ENCODE measurements at places on chromosomes 5 and 9.

- DNase-seq, result no peak
Observed at GRCh38 chr5:148746826-148747535, 79.4 kb upstream of the ADRB2 start.

DNA sequence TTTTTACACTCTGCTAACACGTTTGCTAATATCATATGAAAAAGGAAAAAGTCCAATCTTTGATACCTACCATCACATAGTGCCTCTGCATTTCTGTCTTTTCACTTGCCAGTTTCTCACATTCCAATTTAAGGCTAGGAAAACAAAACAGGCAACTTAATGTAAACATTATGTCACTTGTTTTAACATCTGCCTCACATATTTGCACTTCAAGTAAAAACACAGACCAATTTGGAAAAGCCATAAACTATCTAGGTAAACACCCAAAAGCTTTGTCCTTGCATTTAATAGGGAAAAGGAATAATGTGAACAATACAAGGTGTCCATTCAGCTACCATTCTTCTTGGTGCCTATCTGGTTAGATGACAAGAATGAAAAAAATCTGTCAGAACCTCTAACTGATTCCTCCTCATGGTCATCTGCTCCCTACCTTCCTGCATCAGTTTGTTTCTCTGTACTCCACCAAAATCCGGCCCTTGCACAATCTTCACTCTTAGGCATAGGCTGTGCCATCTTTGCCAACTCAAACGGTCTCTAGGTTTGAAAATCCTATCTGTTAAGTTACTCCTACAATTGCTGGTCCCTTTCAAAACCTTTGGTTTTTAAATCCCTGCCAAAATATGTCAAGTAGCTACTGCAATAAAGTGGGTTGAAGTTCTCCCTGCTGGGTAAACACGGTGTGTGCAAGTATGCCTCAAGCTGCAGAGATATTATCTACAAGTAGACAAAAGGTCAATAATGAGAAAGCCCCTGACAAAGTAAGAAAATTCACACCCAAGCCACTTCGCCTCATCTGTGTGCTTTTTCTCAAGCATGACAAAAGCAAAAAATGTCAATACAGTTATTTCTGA lies 3.4 kb downstream of the TLE1 start:
- no peak for DNase-seq

GRCh38 chr5:152329761-152330283 lies 75.3 kb downstream of the NMUR2 start:
- DNase-seq, result no peak

- DNase-seq, result no peak
Observed at GRCh38 chr9:29575219-29575618, 2001.9 kb upstream of the C9orf72 start.

- DNase-seq, result no peak
Observed at GRCh38 chr5:36657563-36657995, 51.2 kb downstream of the SLC1A3 start.

GRCh38 chr5:78399116-78399515 lies 38.7 kb downstream of the SCAMP1 start:
- DNase-seq, result no peak

- DNase-seq, result no peak
Observed at GRCh38 chr5:100697970-100698369, 162.8 kb downstream of the FAM174A start.

DNA sequence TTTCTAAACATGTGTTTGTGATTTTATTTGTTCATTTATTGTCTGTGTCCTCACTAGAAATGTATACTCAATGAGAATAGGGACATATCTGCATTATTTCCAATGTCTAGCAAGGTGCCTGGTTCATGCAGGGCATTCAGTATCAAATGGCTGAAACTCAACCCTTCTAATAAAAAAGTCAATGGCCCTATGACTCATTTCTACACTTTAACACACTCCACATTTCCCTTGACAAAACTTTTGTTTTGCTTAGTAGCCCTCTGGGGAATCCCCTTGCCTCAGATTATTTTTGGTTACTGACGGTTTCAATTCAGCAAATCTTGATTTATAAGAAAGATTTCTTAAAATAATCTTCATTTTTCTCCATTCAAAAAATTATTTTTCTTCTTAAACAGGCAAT lies 206.0 kb upstream of the DMRTA1 start:
- DNase-seq, result no peak

GRCh38 chr5:96875791-96876291 lies 459 bp upstream of the ERAP2 start:
- peak; percentile 25 for DNase-seq

- no peak for DNase-seq
Observed at GRCh38 chr5:169039592-169039991, 261.3 kb downstream of the SLIT3 start.

- DNase-seq, result no peak
Observed at GRCh38 chr9:81825846-81826516, 102.2 kb upstream of the SPATA31D4 start.

- no peak for DNase-seq
Observed at GRCh38 chr5:123906698-123907295, 394.8 kb downstream of the CSNK1G3 start.

DNA sequence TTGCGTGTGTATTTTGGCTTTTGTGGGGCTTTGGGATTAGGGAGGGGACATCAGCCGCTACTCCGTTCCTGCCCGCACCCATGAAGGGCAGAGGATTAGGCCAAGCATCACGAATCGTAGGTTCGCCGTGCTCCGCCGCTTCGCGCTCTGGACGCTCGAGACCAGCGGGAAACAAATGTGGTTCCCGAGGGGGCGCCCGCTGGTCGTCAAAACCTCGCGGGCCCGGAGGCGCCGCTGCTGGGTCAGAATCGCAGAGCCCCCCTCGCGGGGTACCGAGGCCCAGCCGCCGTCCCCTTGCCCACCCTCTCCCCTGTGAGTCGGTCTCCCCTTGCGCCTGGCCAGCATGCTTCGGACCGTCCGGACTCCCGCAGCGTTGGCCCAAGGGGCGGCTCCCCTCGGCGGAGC lies 2.3 kb upstream of the PAX5 start:
- DNase-seq, result no peak

GRCh38 chr9:11933926-11934325 lies 759.3 kb upstream of the TYRP1 start:
- DNase-seq, result no peak

DNA sequence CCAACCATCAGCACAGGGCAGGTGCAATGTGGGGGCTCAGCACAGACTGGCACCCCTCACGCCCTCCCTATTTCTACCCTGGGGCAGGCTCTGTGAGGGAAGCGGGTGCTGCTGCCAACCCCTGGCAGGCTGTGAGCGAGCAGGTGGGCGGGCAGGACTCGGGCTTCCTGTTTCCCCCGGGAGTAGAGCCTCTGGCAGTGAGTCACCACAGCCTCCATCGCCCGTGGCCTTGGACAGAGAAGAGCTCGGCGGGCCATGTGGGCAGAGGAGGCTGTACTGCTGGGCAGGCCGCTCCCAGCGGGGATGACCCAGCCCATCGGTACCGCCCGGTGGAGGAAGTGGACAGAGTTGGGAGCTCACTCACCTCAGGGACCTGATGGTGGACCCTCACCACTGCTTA lies 16.6 kb downstream of the KCNT1 start:
- no peak for DNase-seq

DNA sequence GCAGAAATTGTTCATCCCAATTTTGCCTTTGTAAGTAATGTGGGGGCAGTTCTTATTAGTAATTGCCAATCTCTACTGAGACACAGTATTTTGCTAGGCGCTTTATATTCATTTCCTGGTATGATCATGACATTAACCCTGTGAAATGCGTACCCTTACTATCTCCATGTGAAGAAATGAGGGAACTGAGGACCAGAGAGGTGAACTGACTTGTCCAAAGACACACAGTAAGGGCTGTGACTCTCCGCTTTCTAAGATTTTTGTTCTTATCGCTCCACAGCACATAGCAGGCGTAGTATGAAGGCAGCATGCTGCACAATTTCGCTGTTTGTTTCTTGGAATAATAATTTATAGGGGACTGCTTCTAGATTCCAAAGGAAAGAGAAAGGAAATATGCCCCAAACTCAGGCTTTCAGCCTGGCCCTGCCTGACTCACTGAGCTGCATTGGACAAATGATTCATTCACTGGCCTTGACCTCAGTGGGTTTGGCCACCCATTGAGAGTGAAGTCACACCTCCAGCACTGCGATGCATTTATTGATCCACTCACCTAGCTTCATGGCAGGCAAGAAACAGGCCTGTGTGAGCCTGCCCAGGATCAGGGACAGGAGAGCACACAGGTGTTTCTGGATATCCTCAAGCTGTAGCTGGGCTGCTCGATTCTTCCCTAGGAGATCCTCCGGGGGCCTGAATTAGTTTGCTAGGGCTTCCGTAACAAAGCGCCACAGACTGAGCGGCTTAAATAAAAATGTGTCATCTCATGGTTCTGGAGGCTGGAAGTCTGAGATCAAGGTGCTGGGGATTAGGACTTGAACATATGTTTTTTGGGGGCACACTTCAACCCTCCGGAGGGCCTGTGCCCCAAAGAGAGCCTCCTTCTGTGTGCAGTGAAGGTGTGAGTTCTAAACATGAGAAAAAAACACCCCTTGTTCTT lies 7.2 kb upstream of the DUSP1 start:
- DNase-seq, result peak; percentile 62

- DNase-seq, result no peak
Observed at GRCh38 chr5:165497707-165498106, 1992.3 kb downstream of the MAT2B start.

DNA sequence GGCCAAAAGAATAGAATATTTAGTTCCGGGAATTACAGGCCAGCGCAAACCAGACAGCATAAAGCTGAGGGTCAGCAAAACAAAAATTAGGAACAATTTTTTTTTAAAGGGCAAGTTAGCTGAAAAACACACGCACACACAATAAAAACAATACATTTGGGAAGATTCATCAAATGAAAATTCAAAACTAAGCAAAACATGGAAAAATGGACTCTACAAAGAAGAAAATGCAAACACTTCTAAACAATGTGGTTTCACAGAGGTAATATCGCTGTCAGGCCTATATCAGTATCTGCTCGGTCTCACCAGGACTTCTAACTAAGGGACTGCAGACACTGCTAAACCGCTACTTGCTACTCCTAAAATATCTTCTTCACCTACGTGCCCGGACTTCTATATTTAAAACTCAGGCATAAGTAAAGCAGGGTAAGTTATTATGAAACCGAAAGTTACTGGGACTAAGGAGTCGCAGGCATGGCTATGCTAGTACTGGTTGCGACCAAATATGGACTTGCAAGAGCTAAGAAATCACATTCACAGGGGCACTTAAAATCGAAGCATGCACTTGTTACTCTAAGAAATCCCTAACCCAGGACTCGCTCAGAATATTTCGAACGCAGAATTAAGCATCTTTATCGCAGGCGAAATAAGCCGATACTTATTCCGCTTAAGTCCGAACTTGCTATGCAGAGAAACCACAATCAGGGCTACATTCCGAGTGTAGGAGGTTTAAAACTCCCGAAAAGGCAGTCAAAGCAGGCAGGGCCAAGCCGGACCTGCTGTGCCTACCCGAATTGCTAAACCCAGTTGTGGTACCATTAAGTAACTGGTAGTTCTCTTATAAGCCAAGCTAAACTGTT lies 2.3 kb downstream of the ANXA2R start:
- DNase-seq, result peak; percentile 59

GRCh38 chr9:76592091-76592973 lies 133.3 kb downstream of the GCNT1 start:
- no peak for DNase-seq

- no peak for DNase-seq
Observed at GRCh38 chr5:56803025-56803424, 12.3 kb upstream of the MAP3K1 start.
